Lower leg skin (tissue), 4 donors: ENCODE measurements at places on chromosomes 11 and 22.
A peak's percentile ranks its signal among the peaks of the same experiment; 100 is the strongest.

- DNase-seq, result no peak
These were observed 14.7 kb downstream of the UBTFL1 start for GRCh38 chr11:90100431-90100830.

GRCh38 chr22:40463683-40464082 is 93.3 kb downstream of the SGSM3 start:
- DNase-seq, result no peak

GRCh38 chr11:71332046-71332445 is 79.7 kb upstream of the SHANK2 start:
- DNase-seq, result no peak

DNA sequence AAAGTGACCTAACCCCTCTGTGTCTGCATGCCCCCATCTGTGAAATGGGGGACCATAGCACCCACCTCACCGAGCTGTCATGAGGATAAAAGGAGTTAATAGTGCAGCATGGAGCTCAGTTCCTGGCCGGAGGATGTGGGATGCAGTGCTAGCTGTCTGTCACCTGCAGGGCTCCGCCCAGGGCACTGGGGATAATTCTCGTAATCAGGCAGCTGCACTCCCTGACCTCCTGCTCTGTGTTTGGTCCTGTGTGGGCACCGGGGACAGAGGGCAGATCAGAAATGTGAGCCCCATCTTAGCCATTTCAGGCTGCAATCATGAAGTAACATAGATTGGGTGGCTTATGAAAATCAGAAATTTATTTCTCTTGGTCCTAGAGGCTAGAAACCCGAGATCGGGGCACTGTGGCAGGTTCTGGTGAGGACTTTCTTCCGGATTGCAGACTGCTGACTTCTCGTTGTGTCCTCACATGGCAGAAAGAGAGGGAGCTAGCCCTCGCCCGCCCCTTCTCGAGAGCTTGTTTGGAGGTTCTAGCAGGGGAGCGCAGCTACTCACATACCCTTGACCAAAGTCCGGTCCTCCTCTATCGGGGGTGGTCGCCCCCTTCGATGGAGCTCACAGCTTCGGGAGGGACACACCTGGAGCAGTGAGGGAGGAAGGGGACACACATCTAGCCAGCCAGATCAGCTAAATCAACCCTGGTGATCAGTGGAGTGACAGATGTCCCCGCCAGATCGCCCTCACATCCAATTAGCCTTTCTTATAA is 3.2 kb downstream of the KCTD17 start:
- no peak for DNase-seq

- no peak for DNase-seq
These were observed 72.9 kb downstream of the PIWIL4 start for GRCh38 chr11:94639901-94640721.

- DNase-seq, result no peak
These were observed 41.6 kb upstream of the PHF21B start for GRCh38 chr22:45051419-45051818.

DNA sequence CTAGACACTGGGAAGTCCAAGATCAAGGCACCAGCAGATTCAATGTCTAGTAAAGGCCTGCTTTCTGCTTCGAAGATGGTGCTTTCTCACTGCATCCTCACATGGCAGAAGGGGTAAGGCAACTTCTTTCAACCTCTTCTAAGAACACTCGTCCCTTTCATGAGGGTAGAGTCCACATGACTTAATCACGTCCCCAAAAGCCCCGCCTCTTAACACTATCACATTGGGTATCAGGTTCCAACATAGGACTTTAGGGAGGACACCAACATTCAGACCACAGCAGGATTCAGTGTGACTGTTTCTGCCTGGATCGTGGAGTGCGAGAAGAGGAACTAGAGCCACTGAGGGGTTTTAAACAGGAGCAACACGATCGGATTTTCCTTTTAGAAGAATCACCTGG is 3.7 kb upstream of the TIRAP start:
- no peak for DNase-seq

GRCh38 chr11:68840661-68841653 is 759 bp downstream of the CPT1A start:
- peak; percentile 92 for DNase-seq

DNA sequence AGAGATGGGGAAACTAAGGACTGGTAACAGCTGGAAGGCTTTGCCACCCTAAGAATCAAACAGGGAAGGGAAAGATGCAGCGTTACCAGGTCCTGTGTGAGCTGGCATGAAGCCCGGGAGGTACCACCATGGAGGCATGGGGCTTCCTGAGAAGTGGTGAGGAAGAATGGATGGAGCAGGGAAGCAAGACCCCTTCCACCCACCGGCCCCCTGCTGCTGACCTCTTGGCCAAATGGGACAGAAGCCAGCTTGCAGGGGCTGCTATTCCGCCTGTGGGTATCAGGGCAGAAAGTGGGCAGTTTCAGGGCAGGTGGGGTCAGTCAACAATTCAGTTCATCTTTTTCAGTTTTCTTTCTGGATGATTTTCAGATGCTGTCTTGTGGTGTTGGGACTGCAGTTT is 1099.9 kb downstream of the TBC1D22A start:
- no peak for DNase-seq

- DNase-seq, result no peak
These were observed 142.4 kb downstream of the CACNA1I start for GRCh38 chr22:39712751-39713525.

DNA sequence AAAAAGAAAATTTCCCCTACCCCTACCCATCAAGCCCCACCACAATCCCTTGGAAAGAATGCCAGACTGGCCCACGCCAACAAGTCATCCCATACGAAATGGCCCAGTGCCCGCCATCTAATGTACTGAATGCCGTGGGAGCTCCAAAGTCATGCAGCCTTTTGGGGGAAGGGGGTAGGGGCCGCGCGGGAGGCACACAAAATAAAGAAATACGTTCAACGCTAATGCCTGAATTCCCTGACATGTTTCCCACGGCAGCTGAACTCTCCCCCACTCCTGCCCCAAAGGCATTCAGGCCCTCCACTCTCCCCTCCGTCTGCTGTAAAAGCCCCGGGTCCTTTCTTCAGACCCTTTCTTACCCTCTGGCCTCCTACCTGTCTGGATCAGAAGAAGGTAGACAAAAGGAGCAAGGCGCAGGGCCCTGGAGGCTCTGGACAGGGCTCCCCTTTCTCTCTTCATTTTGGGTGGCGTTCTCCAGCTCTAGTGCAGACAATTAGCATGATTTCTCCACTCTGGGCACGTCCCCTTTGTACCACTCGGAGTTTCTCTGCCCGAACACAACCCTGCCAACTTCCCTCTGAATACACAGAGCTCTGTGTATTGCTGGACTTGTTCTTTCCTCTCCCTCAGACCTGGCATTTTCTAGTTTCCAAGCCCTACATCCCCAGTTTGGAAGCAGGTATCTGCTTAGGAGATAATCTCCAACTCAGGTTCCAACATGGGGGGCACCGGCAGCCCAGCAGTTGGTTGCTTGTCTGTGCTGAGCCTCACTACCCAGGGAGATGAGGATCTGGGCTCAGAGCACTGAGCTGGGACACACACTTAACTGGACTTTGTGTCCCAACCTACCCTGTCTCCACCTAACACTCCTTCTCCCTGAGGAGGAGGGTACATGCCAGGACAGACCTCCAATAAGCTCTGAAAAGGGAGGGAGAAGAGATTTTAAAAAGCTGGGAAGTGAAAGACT is at the start of gene HEPACAM:
Gene HEPACAM (minus strand): TSS at position 500 of the 967 bp plus-strand sequence. CDS start 41 bp downstream, at position 459.
- DNase-seq, result no peak

DNA sequence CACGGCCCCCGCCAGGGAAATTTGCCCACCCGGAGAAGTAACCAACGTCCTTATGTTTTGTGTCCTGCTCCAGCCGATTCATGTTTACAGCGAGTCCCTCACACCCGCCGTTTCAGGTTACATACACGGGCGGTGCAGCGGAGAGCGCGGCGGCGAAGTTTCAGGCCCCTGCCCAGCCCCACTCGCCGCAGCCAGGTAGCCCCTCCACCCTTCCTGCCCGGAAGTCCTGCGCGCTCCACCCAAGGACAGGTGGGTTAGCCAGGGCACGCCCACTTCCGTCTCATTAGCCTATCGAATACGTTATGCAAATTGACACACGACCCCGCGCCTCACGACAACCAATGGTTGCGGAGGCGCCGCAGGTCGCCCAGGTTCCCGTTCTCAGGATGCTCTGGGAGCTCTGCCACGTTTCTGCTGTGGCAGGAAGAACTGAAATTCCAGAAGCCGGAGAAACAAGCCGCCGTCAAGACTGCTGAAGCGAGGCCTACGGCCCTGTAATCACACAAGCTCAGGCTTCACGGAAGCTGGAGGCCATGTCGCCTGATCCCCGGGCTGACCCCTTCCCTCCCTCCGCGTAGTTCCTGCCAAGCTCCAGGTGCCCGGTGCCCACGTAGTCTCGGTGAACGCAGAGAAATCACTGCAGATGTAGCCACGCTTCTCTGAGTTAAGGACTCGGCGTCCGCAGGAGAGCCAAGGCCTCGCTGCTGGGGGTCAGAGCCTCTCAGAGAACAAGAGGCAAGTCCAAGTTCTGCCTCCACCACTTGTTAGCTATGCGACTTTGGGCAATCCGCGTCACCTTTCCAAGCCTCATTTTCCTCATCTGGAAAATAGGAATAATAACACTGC is 22.4 kb upstream of the MYH9 start:
- DNase-seq, result peak; percentile 93

DNA sequence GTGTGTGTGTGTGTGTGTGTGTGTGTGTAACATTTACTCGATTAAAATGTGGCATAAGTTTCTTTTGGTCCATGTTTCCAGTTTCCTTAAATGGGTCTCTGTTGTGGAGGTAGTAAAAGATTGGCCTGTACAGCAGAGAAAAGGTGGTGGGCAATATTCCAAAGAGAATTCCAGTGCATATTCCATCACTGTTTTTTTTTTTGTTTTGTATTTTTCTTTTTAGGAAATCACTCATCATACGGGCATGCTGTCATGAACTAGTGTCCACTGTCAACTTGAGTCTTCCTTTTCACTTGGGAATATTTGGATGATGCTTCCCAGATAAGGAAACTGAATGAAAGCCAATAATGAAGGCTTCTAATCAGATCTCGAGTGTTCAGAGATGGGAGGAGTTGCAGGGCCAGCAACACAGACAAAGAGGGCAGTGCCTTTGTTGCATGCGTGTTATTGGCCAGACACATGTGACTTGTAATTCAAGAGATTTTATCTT is 95.2 kb upstream of the PDGFD start:
- no peak for DNase-seq

- DNase-seq, result no peak
These were observed 49.2 kb upstream of the KCNQ1OT1 start for GRCh38 chr11:2748814-2749554.
